ENCODE measurements at places on chromosomes 4 and X. TPM values are rescaled to one million over a fixed set of nuclear protein-coding genes. Genes with fewer than 3 reads are reported as not detected.

The KIF4A gene
- 25.4 TPM for total RNA-seq

The CSN1S1 gene
- total RNA-seq = not detected

- ATAC-seq = no peak
Measured at GRCh38 chrX:101462892-101463291, 22.4 kb upstream of the ARMCX4 start.

DNA sequence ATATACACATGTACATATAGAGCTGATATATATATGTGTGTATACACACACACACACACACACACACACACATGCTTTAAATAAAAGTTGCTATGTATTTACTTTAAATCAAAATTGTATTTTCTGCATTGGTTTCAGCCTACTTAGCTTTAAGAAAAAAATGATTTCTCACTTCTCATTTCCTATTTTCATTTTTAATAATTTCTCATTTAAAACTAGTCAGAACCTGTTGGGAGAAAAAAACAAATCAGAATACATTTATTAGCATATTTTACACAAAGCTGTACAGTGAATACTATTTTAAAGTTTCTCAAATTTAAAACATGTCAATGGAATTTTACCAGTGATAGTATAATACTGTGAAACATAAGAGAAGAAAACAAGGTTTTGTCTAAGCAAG lies 681.8 kb downstream of the CENPC start:
- ATAC-seq = no peak

DNA sequence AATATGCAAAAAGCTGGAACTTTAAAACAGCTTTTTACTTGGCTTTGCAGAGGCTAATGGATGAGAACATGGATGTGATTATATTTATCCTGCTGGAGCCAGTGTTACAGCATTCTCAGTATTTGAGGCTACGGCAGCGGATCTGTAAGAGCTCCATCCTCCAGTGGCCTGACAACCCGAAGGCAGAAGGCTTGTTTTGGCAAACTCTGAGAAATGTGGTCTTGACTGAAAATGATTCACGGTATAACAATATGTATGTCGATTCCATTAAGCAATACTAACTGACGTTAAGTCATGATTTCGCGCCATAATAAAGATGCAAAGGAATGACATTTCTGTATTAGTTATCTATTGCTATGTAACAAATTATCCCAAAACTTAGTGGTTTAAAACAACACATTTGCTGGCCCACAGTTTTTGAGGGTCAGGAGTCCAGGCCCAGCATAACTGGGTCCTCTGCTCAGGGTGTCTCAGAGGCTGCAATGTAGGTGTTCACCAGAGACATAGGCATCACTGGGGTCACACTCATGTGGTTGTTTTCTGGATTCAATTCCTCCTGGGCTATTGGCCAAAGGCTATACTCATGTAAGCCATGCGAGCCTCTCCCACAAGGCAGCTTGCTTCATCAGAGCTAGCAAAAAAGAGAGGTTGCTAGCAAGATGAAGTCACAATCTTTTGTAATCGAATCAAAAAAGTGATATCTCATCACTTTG lies 15.6 kb downstream of the TLR8 start:
- no peak for ATAC-seq

Data from activated T-helper 17 cell treated with anti-CD3 and anti-CD28 coated beads, Interleukin-2, amount 50 U/mL, for 72 hours (primary cell).